CD4-positive, alpha-beta T cell treated with Interleukin-4 for 4 hours (primary cell): ENCODE measurements at places on chromosomes 5 and 9.

DNA sequence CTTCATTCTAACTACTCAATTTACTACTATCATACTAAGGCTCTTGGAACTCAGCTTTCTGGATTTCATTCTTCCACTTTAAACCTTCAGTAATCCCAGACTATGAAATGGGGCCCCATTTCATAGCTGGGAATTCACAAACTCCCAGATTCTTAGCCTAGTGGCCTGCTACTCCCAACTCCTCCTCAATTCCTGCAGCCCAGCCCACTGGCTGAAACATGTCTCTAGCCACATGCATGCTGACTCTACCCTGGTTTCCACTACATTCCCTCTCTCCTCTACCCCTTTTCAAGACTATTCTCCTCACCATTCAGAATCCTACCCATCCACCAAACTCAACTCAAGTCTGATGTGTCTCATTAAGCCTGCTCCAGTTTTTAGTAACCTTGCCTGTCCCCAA, 370.6 kb downstream of the BNC2 start:
- DNase-seq: no peak

DNA sequence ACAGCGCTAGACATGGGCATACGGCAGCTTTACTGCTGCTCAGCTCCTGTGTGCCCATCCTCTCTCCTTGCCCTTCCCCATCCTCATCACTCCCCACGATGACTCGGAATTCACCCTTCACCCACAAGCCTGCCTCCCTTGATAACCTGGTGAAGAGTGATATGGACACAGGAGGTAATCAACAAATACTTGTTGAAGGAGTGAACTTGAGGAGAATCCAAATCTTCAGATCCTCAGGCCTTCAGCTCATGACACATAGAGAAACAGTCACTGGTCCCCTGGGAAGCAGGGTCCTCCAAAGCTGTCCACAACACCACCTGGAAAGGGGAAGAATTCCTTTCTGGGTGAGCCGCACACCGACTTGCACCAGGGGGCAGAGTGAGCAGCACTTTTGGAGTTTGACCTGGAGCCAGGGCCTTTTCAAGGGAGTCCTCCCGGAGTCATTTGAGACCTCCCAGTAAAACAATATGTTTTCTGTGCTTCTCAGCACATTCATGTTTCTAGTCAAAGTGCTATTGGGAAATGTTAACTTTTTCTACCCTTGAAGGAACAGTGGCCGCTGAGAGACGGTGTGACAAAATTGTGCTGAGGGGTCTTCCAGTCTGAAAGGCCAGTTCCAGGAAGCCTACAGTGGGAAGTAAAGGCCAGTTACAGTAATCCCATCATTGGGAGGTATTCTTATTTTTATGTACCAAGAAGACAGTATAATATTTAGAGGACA, 332.3 kb downstream of the CWC27 start:
- DNase-seq: peak; percentile 21

DNA sequence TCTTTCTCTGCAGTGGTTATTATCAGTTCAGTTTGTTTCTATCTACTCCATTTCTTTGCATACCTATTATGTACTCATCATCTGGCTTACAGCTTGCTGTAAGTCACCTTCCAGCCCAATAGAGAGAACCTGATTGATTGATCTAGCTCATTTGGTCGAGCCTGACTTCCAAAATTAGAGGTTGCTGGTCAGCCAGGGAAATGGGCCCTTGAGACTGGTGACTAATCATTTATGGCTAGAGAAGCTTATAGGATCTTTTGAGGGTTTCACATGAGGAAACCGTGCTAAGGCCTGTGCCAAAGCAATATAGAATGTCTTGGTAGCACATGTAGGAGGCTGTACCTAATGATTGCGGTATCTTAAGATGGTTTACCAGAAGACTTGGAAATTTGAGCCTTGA, 5.8 kb downstream of the SREK1 start:
- no peak for DNase-seq

GRCh38 chr5:169651526-169651925, 14.5 kb downstream of the DOCK2 start:
- no peak for DNase-seq

DNA sequence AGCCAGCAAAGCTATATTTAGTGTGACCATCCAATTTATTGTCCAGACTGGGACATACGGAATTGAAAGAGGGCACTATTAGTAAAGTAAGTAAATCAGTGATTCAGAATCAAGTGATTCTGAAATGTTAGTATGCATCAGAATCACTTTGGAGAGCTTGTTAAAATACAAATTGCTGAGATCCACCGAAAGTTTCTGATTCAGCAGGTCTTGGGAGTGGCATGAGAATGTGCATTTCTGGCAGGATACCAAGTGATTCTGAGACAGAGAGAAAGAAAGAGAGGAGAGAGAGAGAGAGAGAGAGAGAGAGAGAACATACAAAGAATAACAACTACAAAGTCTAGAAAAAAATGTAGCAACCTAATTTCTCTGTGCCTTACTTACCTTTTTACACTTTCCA, 65.4 kb upstream of the ASTN2 start:
- no peak for DNase-seq

DNA sequence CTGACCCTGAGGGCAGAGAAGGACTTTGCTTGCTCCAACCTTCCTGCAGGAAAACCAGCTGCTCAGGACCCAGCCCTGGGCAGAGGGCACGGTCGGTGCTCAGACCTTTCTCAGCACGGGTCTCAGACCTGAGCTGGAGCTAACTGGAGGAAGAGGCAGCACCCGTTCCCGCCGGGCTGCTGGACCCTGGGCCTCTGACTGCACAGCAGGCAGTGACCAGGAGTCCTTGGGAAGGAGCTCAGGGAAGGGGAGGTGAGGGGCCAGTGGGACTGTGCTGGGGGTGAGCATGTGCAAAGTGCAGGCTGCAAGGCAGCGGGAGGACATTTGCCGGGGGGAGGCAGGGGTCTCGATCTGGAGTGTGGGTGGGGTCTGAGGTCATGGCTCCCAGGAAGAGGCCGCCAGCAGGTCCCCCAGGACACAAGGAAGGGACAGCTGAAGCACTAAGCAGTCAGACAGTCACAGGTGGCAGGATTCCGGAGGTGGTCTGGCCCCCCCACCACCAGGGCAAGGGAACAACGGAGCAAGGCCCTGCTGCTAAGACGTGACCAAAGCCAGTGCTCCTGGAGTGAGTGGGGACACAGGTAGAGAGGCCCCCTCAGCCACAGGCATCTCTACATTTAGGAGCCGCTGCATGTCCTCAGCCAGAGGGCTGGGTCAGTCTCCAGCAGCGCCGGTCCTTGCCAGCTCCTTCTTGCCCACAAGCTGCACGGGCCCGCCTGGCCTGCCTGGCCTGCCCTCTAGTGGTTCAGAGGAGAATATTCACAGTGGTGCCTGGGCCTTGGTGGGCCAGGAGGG, 4.8 kb upstream of the DPM2 start:
- peak; percentile 39 for DNase-seq
